Caco-2 (cell line): ENCODE measurements at places on chromosomes 1 and 21. TPM values are rescaled to one million over a fixed set of nuclear protein-coding genes. Genes with fewer than 3 reads are reported as not detected.

- DNase-seq = no peak
- no peaks in the 10 kb centered on the region for H3K27me3 ChIP-seq
- no peaks in the 10 kb centered on the region for H3K4me1 ChIP-seq
- no peaks in the 10 kb centered on the region for H3K36me3 ChIP-seq
These were observed 38.0 kb upstream of the PTGFRN start for GRCh38 chr1:116871779-116872146.

DNA sequence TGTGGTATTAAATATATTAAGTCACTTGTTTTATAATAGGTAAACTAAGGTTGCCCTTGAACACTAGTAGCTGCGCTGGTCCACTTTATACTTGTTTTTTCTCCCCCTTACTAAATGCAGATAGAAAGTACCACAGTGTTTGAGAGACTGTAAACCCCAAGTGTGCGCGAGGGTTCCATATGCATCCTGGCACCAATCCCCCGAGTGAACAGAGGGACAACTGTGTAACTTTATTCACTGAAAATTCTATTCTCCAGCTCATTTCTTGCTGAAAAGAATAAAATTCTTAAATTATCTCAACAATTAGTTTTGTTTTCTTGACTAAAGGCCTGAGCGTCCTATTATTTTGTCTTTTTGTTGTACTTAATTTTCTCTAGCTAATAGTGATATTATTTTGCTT lies 1.9 kb downstream of the RSRP1 start:
- H3K36me3 ChIP-seq = no peaks in the 10 kb centered on the region; the same call in 1 of the 2 replicates
- DNase-seq = no peak
- no peaks in the 10 kb centered on the region for H3K27me3 ChIP-seq
- H3K4me3 ChIP-seq = no peak overlapping the region
- H3K4me1 ChIP-seq = peaks cover 8% of the 10 kb centered on the region

DNA sequence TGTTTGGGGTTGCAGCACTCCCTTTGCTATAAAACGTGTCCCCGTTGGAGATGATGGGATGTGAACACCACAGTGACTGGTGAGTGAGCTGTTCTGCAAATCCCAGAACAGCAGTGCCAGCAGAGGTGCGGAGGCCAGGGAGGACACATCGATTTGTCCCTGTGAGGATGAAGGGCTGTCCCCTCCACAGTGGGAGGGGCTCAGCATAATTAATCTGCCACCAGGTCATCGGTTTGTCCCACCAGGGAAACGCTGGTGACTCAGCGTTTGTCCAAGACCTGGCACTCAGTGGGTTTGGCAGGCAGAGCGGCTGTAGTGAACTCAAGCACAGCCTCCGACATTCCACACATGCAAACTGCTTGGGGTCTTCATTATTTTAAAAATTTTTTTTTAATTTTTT lies 22.8 kb upstream of the PDE9A start:
- no peaks in the 10 kb centered on the region for H3K27me3 ChIP-seq
- no peak overlapping the region for H3K4me3 ChIP-seq
- H3K27ac ChIP-seq = no peak overlapping the region

DNA sequence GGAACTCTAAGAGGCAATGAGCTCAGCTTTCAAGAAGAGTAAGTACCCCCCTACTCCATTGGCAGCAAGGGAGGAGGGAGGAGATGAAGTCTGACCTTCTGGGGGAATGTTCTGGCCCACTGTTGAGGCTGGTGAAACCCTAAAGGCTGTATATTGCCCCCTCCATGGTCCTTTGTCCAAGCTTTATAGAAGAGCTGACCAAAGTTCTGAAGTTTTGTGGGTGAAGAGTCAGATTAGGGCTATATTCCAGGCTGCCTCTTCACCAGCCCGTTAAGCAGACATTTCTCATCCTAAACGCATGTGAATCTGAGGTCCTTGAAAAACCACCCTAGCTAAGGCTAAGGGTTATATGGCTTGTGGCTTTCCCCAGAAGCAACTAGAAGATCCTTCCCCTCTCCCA lies 1.4 kb downstream of the C1orf94 start:
- no peak overlapping the region for H3K27ac ChIP-seq
- DNase-seq = no peak
- H3K4me1 ChIP-seq = no peaks in the 10 kb centered on the region
- no peak overlapping the region for H3K4me3 ChIP-seq

- no peaks in the 10 kb centered on the region for H3K27me3 ChIP-seq
- DNase-seq = no peak
- no peak overlapping the region for H3K27ac ChIP-seq
- no peak overlapping the region for H3K4me3 ChIP-seq
- H3K36me3 ChIP-seq = no peaks in the 10 kb centered on the region
These were observed 388.5 kb downstream of the LMO4 start for GRCh38 chr1:87717157-87717670.

- peak overlapping the region; percentile 29 for H3K27ac ChIP-seq
- DNase-seq = peak; percentile 5
- H3K27me3 ChIP-seq = no peaks in the 10 kb centered on the region
- no peaks in the 10 kb centered on the region for H3K36me3 ChIP-seq
- H3K4me3 ChIP-seq = no peak overlapping the region
These were observed 5.8 kb upstream of the EPS8L3 start for GRCh38 chr1:109769330-109770078.

DNA sequence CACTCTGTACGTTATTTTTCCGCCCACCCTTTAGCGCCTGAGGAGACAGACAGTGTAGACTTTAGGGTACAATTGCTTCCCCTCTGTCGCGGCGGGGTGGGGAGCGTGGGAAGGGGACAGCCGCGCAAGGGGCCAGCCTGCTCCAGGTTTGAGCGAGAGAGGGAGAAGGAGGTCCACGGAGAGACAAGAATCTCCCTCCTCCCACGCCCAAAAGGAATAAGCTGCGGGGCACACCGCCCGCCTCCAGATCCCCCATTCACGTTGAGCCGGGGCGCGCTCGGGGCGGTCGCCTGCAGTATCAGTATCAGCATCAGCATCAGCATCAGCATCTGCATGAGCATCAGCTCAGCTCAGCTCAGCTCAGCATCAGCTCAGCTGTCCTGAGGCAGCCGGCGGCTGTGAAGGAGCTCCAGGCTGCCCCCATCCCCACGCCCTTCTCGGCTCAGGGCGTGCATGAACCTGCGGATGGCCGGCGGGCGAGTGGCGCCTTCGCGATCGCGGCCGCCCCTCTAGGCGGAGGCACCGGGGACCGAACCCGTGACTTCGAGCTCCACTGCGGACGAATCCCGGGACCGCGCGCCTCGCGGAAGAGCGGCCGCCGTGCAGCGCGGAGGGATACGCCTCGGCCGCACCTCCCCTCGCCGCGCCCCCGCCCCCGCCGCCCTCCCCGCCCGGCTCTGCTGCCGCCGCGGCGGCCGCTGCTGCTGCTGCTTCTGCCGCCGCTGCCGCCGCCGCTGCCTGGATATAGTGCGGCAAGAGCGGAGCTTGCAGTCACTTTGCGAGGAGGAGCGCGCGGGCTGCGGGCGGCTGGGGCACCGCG lies at the start of gene NCAM2:
Gene NCAM2 (plus strand): TSS at position 774 of the 820 bp plus-strand sequence.
- H3K36me3 ChIP-seq = no peaks in the 10 kb centered on the region
- no peak within 1 kb of the TSS for H3K27ac ChIP-seq
- no peaks in the 10 kb centered on the region for H3K4me1 ChIP-seq
- DNase-seq = no peak
- H3K27me3 ChIP-seq = no peaks in the 10 kb centered on the region
- no peak within 1 kb of the TSS for H3K4me3 ChIP-seq

GRCh38 chr21:33362044-33362555 lies 37.3 kb downstream of the IFNAR1 start:
- no peak overlapping the region for H3K4me3 ChIP-seq
- no peaks in the 10 kb centered on the region for H3K36me3 ChIP-seq
- no peaks in the 10 kb centered on the region for H3K27me3 ChIP-seq
- peaks cover 18% of the 10 kb centered on the region for H3K4me1 ChIP-seq
- no peak for DNase-seq
- peak overlapping the region; percentile 79 for H3K27ac ChIP-seq

DNA sequence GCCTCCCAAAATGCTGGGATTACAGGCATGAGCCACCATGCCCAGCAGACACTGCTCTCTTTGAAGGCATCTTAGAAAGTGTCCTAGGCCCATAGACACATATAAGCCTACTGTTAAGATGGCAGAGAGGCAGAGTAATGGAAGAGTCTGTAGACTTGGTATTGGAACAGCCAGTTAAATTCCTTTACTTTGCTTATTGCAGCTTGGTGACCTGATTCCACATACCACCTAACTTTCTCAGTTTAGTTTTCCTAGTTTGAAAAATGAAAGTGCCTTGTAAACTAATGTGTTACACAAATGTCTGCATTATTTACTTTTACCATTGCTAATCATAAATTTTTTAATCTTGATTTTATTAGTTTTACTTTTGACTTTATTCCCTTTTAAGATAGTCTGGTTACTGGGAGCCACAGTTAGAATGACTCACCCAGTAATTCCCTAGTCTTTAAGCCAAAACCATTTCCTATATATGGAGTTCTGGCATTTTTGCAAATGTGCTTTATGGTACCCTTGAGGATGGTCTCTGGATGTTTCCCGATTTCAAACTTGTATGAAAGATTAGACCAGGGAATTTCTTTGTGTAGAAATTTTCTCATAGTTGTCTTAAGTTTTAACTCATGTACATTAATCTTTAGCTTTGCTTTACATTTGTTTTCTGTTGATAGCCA lies 6.4 kb downstream of the SMAP2 start:
- no peaks in the 10 kb centered on the region for H3K36me3 ChIP-seq
- no peak for DNase-seq
- H3K27me3 ChIP-seq = no peaks in the 10 kb centered on the region
- no peaks in the 10 kb centered on the region for H3K4me1 ChIP-seq

GRCh38 chr1:6521536-6521935 lies 30.1 kb upstream of the PLEKHG5 start:
- no peaks in the 10 kb centered on the region; the same call in 1 of the 2 replicates for H3K36me3 ChIP-seq
- H3K27me3 ChIP-seq = no peaks in the 10 kb centered on the region
- 0 out of 2 replicates have a peak, but pooled peaks cover 3% of the 10 kb centered on the region for H3K4me1 ChIP-seq
- no peak overlapping the region for H3K27ac ChIP-seq
- no peak for DNase-seq

GRCh38 chr1:218783131-218783530 lies 390.5 kb upstream of the LYPLAL1 start:
- no peak overlapping the region for H3K27ac ChIP-seq
- no peaks in the 10 kb centered on the region for H3K27me3 ChIP-seq
- H3K4me3 ChIP-seq = no peak overlapping the region
- no peaks in the 10 kb centered on the region for H3K36me3 ChIP-seq
- no peaks in the 10 kb centered on the region for H3K4me1 ChIP-seq
- DNase-seq = no peak

- no peak overlapping the region for H3K27ac ChIP-seq
- no peak for DNase-seq
- H3K4me3 ChIP-seq = no peak overlapping the region
- no peaks in the 10 kb centered on the region for H3K36me3 ChIP-seq
These were observed 339.2 kb upstream of the LRRC7 start for GRCh38 chr1:69228501-69228900.

- no peaks in the 10 kb centered on the region for H3K27me3 ChIP-seq
- no peaks in the 10 kb centered on the region for H3K36me3 ChIP-seq
- no peaks in the 10 kb centered on the region for H3K4me1 ChIP-seq
- H3K4me3 ChIP-seq = no peak overlapping the region
- no peak overlapping the region for H3K27ac ChIP-seq
These were observed 44.0 kb downstream of the PDE4B start for GRCh38 chr1:65836686-65837085.

GRCh38 chr1:85394130-85394529 lies 70.8 kb downstream of the DDAH1 start:
- no peaks in the 10 kb centered on the region for H3K36me3 ChIP-seq
- H3K27ac ChIP-seq = no peak overlapping the region
- no peak overlapping the region for H3K4me3 ChIP-seq
- no peak for DNase-seq
- no peaks in the 10 kb centered on the region for H3K27me3 ChIP-seq
- 0 out of 2 replicates have a peak, but pooled peaks cover 6% of the 10 kb centered on the region for H3K4me1 ChIP-seq

- no peak for DNase-seq
- H3K4me3 ChIP-seq = no peak overlapping the region
- H3K4me1 ChIP-seq = no peaks in the 10 kb centered on the region
- no peaks in the 10 kb centered on the region for H3K36me3 ChIP-seq
These were observed 175.7 kb downstream of the EIF4G3 start for GRCh38 chr1:21001042-21001441.

GRCh38 chr1:244006961-244007360 lies 44.1 kb upstream of the ZBTB18 start:
- no peak for DNase-seq
- H3K27ac ChIP-seq = no peak overlapping the region
- H3K4me1 ChIP-seq = no peaks in the 10 kb centered on the region
- no peaks in the 10 kb centered on the region for H3K36me3 ChIP-seq
- H3K27me3 ChIP-seq = no peaks in the 10 kb centered on the region

GRCh38 chr1:231057410-231057809 lies 17.4 kb upstream of the FAM89A start:
- no peak for DNase-seq
- no peaks in the 10 kb centered on the region for H3K27me3 ChIP-seq

DNA sequence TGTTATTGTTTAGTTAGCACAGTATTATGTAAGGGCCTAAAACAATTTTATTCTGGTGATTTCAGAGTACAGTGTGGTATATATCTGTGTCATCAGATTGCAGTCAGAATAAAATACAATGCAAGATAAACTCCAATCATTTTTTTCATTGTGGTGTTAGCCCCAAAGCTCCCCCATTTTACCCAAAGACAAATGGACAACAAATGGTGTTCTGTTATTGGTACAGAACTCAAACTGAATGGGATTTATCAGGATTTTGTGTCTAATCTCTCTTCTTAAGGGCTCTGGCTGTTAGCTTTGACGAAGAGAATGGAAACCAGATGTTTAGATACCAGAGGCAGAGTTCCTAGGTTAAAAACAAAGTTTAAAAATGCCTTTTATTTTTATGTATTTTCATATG lies 163.1 kb upstream of the USP25 start:
- DNase-seq = no peak
- no peaks in the 10 kb centered on the region for H3K36me3 ChIP-seq
- H3K4me3 ChIP-seq = no peak overlapping the region
- H3K27me3 ChIP-seq = no peaks in the 10 kb centered on the region
- H3K27ac ChIP-seq = no peak overlapping the region

DNA sequence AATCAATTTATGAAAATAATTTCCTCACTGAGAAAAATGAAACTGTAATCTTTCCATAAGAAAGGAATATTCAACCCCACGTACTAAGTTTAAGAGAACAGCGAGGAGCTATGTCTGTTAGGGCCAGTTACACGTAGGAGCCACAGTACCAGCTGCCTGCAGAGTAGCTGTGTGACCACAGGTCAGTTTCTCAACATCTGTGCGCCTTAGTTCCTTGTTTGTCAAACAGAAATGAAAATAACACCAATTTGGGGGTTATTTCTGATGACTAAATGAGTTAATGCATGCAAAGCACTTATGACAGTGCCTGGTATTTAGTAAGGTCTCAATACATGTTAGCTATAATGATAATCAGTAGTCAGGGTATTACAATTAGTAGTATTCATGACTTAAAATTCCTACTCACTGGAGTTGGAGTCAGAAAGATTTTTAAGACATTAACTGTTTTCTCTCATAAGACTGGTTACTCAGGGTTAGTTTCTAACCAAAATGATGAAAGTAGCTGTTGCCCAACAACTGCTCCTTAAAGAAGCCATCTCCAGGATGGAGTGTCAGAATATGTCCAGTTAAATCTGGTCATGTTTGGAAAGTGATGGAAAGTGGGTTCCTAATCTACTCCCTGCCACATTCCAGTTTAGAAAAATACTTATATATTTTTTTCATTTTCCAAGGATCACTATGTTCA lies 85.8 kb upstream of the ZNF648 start:
- H3K4me1 ChIP-seq = peaks cover 25% of the 10 kb centered on the region
- H3K36me3 ChIP-seq = no peaks in the 10 kb centered on the region; the same call in 1 of the 2 replicates
- no peak overlapping the region for H3K4me3 ChIP-seq
- no peak overlapping the region for H3K27ac ChIP-seq

Gene CYP4Z1
- not detected in 2 replicates for total RNA-seq

Gene CD53
- total RNA-seq = not detected in 2 replicates

Gene HRNR
- total RNA-seq = not detected in 2 replicates

Gene MCOLN2
- not detected in 2 replicates for total RNA-seq

Gene AMY1A
- not detected in 2 replicates for total RNA-seq

Gene HES5
- not detected in 2 replicates for total RNA-seq

Gene AIRE
- total RNA-seq = not detected in 2 replicates

Gene CTSS
- 0.84 and 1.3 TPM in 2 replicates for total RNA-seq

Gene ERVH48-1
- 37.9 and 47.7 TPM in 2 replicates for total RNA-seq
